Left renal pelvis (tissue), 4 donors: ENCODE measurements at places on chromosomes 2 and 18.

DNA sequence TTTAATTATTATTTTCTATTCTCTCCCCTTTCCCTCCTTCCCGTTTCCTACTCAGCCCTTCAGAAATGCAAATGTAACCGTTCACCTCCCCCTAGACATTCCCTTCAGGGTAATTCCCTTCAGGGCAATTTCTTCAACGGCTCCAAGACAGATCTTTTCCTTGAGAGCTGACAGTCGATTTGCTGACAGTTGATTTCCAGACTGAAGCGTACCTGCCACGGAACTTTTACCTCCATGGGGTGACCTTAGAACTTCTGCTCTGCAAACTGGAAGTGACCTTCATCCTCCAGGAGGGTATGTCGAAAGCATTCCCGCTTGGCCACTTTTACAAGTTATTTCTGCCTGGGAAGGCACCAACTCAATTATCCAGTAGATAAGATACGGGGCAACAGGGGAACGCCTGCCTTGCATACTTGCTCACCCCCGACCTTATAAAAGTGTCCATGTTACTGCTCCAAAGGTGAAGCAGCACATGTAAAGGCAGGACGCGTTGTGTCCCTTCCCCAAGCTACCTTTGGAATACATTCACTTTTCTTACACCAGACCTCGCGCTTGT, 18.5 kb downstream of the B3GNT7 start:
- DNase-seq = no peak

DNA sequence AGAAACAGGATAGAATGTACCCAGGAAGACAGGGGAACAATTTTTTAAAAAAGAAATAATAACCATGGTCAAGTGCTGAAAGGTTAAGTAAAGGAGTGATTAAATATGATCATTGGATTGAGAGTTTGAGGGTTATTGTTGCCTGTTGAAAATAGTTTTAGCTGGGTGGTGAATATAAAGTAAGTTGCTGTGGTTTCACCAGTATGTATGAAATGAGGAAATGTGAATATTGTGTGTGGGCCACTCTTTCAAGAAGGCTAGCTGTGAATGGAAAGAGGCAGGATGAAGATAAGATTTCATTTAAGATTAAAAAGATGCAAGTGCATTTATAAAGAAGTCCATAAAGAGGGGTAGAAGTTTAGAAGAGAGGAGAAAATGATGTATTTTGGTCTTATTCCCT, 53.8 kb downstream of the GULP1 start:
- no peak for DNase-seq

- no peak for DNase-seq
These were observed 2.4 kb downstream of the WDR43 start for GRCh38 chr2:28896906-28897305.

- no peak for DNase-seq
These were observed 92.8 kb upstream of the NEDD4L start for GRCh38 chr18:57951117-57951796.

- no peak for DNase-seq
These were observed 266.6 kb upstream of the SIX2 start for GRCh38 chr2:45275806-45276205.

DNA sequence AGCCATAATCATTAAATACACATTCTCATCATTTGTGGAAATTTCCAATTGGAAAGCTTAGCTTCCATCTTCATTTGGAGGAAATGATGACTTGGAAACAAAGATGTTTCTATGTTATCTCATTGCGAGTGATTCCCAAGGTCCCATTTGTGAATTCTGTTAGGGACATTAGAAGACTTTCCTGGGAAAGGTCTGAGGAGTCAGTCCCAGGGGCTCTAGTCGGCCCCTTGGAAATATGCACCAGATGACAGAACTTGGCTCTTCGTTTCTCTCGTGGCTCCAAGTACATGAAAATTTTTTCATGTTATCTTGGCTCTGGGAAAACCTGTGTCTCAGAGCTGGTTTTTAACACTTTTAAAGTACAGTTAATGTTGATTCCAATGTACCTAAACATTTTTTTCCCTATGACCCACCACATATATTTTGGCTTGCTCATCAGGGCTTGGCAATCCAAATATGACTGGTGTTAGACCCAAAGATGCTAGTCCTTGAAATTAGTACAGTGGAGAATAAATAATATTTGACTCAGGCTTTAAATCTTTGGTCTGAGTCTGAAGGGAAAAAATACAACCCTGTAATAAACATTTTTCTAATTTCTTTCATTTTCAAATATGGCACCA, 15.4 kb upstream of the CAVIN2 start:
- no peak for DNase-seq

- DNase-seq = no peak
These were observed 70.2 kb downstream of the CELF4 start for GRCh38 chr18:37495354-37495753.

GRCh38 chr18:29596959-29597358, 1420.0 kb upstream of the CDH2 start:
- no peak for DNase-seq

DNA sequence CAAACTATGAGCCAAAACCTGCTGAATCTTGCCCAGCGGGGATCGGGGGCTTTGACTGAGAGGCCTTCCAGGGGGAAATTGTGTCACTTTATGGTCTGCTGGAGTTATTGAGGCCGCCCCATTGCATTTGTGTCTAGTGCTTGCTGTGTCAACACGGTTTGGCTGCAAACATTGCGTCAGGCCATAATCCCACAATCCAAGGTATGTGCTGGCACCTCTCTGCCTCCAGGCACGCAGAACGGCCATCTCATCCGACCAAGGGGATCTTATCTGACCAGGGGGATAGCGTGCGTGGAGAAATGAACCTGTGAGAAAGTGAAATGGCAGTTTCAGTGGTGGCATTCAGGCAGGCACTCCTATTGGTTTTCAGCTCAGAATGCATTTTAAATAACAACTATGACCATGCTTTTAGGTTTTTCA, 18.1 kb upstream of the LYPD6B start:
- DNase-seq = no peak
